ENCODE measurements at places on chromosomes 16 and 17. TPM values are rescaled to one million over a fixed set of nuclear protein-coding genes. Genes with fewer than 3 reads are reported as not detected.

The NACA2 gene
- total RNA-seq, result not detected

The KRTAP2-2 gene
- total RNA-seq, result not detected

The RNF227 gene
- 19.1 TPM for total RNA-seq

The KRT222 gene
- 3.5 TPM for total RNA-seq

The SHCBP1 gene
- 2.9 TPM for total RNA-seq

The TK1 gene
- 1.4 TPM for total RNA-seq

The SCARF1 gene
- total RNA-seq, result 13.1 TPM

Data from omental fat pad (tissue), 4 donors.